Type B pancreatic cell (in vitro differentiated cells): ENCODE measurements at places on chromosomes 13 and 19.

GRCh38 chr19:46205183-46205984, 24.2 kb upstream of the IGFL1 start:
- DNase-seq = no peak

- no peak for DNase-seq
Measured at GRCh38 chr19:58021541-58022282, 12.1 kb upstream of the ZSCAN1 start.

DNA sequence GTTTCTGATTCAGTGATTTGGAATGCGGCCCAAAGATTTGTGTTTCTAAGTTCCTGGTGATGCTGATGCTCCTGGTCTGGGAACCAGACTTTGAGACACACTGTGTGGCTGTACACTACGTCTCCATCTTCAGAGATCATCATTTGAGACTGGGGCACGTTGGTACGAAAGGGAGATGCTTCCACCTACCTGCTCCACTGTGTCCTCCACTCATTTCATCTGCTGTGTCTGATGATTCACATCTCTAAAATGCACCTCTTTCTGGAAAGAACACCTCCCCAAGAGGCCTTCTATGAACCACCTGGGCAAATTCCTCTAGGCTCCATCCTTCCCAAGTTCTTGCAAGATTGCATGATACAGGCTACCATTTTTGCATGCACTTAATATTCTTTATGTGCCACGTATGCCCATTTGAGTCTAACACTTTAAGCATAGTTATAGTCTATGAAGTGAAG, 58.6 kb downstream of the ERCC5 start:
- no peak for DNase-seq

GRCh38 chr13:35388441-35389355, 87.8 kb downstream of the MAB21L1 start:
- no peak for DNase-seq

DNA sequence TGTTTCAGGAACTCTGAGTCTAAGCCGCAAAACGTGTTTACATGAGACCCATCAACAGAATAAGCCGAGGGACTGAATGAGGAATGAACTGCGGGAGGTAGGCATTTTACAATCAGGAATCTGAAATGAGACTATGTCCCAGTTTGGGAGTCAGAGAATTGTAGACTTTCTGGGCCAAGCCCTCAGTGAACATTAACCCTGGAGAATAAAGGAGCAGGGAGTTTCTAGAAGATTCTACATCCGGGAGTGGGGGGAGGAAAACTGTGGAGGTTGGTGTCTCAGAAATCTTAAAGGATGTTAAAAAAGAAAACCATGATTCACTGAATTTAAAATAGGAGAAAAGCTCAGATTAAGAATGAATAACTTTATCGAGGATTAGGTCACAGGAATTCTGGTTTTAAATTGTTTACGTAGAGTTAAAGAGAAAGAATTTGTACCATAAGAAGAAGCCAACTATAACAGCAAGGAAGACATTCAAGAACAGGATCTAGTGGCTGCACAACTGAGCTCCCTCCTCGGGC, 18.5 kb downstream of the RFX2 start:
- no peak for DNase-seq

DNA sequence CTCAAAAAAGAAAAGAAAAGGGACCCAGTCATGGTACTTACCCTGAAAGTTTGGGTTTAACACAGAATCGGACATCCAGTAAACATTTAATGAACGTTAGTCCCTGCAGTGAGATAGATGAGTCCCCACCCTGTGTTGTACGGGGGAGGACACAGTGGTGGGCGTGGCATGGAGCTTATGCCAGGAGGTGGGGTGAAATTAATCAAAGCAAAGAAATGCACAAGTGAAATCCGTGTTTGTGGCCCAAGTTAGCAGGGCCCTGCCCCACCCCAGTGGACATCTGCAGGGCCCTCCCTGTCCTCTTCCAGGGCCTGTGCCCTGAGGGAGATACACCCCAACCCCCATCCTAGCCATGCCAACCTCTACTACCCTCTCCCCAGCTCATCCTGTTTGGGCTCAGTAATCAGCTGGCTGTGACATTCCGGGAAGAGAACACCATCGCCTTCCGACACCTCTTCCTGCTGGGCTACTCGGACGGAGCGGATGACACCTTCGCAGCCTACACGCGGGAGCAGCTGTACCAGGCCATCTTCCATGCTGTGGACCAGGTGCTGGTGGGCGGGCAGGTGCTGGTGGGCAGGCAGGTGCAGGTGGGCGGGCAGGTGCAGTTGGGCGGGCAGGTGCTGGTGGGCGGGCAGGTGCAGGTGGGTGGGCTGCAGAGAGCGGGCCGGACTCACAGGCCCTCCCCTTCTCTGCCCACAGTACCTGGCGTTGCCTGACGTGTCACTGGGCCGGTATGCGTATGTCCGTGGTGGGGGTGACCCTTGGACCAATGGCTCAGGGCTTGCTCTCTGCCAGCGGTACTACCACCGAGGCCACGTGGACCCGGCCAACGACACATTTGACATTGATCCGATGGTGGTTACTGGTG, 3.9 kb downstream of the MCOLN1 start:
- no peak for DNase-seq

DNA sequence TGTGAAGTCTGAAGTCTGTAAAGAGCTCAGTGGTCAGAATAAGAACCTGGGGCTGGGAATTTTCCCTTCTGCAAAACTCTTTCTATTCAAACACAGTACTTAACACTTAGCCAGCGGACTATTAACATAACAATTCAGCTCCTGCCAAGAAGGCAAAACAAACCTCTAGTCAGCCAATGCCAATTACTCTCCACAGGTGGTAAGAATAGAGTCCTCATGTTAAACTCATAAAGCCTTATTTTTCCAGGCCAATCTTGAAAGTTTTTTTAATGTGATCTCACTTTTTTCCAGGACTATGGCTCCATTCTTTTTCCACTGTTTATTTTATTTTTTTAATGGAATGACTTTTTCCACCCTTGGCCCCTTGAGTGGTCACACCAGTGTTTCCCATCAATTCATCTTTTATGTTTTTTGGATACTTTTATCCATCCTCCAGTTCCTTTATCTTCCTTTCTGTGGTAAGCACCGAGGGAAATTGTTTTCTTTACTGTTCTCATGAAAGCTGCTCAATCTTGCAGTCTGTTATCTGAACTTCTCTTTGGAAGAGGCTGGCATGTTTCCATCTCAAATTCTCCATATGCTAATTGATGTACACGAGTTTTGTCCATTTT, 217.3 kb downstream of the LHFPL6 start:
- no peak for DNase-seq

- DNase-seq = no peak
Measured at GRCh38 chr13:66349966-66350365, 880.2 kb downstream of the PCDH9 start.

- no peak for DNase-seq
Measured at GRCh38 chr13:26600343-26600742, 42.9 kb downstream of the WASF3 start.

DNA sequence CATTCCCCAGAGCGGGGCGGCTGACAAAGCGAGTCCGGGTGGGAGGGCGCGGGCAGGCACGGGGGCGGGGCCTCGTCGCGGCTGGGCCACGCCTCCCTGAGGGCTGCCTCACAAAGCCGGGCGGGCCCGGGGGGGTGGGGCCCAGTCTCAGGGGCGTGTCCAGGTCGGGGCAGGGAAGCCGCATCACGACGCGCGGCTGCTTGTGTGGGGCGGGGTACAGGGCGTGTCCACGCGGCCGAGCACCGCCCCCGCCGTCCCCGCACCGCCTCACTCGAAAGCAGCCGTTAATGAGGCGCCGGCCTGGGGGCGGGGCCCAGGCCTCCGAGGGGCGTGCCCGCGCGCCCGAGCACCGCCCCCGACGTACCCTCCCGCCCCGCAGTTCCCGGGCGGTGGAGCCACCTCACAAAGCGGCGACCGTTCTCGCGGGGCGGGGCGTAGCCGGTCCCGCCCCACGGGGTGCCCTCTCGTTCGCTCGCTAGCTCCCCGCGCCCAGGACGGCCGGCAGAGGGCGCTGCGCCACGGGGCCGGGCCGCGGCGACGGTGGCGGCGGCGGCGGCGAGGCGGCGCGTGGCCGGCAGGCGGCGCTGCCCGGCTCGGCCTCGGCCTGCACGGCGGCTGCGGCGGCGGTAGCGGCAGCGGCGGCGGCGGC, at the start of gene CARM1:
Gene CARM1, plus strand, starts transcription at position 599 of the 649 bp plus-strand sequence. CDS start 150 bp downstream, outside the sequence.
- DNase-seq = peak; percentile 100

- no peak for DNase-seq
Measured at GRCh38 chr19:3573162-3573857, 566 bp downstream of the HMG20B start.

DNA sequence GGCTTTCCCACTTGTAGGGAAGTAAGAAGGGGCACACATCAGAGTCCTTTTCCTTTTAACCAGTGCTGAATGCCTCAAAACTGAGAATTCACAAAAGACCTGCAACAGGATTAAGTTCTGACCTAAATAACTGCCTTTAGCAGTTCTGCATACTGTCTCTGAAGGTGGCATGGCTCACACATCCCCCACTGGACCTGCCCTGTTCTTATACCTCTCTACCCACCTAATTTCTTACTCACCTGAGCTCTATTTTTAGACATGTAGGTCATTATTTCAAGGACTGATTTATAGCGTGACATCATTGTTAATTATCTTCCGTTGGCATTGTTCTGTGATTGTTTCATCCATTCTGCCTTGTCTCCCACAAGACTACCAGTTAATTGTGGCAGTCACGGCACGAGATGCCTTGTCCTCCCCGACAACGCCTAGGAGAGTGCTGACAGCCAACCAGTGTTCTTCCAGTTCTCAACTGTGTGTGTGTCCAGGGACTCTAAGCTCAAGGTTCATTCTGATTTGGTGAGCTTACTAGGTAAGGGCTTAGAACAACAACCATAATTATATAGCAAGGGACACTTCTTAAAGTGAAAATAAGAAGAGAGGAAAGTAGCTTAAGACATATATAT, 27.1 kb upstream of the UBL3 start:
- DNase-seq = no peak

DNA sequence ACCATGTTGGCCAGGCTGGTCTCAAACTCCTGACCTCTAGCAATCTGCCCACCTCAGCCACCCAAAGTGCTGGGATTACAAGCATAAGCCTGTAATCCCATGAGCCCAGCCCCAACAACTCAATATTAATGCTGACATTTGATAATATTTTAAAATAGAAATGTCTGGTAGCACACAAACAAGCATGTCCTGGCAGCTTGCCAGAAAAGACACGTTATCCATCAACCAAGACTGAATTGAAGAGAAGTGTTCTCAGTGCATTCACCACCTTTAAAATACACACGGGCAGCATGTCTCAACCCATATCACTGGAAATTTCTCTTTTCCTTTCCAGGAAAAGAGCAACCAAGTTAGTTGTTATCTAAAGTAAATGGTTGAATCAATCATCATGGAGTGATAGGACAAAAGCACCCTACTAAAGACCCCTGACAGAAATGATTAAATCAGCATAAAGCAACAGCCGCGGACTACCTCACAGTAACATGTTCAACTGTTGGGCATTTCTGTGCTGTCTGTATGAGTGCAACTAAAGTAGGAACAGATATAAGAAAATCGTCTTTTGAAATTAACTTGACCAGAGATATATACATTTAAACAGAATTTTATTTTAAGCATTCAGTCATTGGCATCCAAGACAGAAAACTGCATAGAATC, 25.0 kb downstream of the LHFPL6 start:
- DNase-seq = no peak

DNA sequence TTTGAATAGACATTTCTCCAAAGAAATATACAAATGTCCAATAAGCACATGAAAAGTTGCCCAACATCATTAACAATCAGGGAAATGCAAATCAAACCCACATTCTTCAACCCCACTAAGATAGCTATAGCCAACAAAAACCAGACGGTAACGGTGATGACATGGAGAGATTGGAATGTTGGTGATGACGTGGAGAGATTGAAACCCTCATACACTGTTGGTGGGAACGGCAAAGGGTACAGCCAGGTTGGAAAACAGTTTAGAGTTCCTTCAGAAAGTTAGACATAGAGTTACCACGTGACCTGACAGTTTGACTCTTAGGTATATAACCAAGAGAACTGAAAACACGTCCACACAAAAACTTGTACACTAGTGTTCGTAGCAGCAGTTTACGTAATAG, 48.1 kb downstream of the TNFRSF19 start:
- no peak for DNase-seq

GRCh38 chr13:46529216-46529919, 23.6 kb upstream of the LRCH1 start:
- DNase-seq = no peak

DNA sequence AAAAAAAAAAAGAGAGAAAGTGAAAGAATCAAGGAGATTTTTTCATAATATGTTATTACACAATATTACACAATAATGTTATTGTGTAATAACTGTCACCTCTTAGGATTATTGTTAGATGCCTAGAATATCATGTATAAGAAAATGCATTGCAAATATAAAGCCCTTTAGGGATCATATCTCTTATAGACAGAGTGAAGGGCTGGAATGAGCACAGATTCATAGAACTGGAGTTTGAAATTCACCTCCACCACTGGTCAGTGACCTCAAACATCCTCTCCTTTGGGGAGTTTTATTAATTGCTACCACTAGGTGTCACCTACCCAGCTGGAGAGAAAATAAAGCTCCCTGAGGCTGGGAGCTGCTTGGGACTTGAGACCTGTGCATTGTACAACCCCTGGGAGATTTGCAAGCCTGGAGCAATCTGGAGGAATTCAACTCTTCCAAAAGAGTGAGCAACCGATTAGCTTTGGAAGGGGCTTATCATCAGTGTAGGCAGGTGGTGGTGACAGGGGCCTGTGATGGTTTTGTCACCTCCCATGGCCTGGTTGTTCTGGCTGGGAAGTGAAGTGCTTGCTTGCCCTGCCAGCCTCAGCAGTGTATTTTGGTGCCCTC, 30.3 kb upstream of the FRY start:
- DNase-seq = no peak

- no peak for DNase-seq
Measured at GRCh38 chr13:40275636-40276035, 390.8 kb downstream of the FOXO1 start.

- no peak for DNase-seq
Measured at GRCh38 chr13:112968910-112969691, at the start of gene MCF2L. Gene MCF2L, plus strand, starts transcription at chr13:112969214. Its CDS starts 166 bp downstream, at chr13:112969380.

GRCh38 chr13:40101708-40102359, 446.4 kb downstream of the COG6 start:
- no peak for DNase-seq

- no peak for DNase-seq
Measured at GRCh38 chr19:13181747-13182388, 31.7 kb downstream of the IER2 start.

GRCh38 chr19:9295411-9295849, 14.2 kb downstream of the ZNF699 start:
- no peak for DNase-seq

DNA sequence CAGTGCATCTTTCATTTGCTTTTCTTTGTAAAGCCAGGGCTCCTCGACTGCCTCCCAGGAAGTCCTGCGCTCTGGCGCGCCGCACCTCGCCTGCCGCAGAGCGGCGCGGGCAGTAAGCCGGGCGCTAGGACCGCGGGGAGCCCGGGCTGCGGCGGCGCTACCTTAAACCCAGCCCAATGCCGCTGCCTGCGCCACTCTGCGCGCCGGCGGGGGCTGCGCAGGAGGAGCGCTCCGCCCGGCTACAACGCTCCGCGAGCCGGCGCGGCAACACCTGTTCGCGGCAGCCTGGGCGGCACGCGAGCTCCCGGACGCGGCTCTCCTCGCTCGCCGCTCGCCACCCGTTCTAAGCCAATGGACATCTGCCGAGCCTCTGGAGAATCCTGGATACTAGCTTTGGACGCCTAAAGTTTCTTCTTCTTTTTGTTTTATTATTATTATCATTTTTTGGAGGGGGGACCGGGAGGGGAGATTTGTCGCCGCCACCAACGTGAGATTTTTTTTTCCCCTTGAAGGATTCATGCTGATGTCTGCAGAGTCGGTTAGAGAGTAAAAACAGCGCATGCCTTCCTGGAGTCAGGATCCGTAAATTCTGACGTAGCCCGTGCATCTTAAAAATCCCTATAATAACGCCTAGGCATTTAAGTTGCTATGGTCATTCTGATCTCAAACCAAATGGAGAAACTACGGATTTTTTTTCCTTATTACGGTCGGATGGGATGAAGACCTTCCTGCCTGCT, at the start of gene FGF9:
Gene FGF9, plus strand, starts transcription at position 191 of the 737 bp plus-strand sequence. CDS start 840 bp downstream, outside the sequence.
- DNase-seq = peak; percentile 87
